Activated T-helper 17 cell treated with anti-CD3 and anti-CD28 coated beads, Interleukin-2, amount 50 U/mL, for 72 hours (primary cell): ENCODE measurements at places on chromosomes 5 and 9.
A peak's percentile ranks its signal among the peaks of the same experiment; 100 is the strongest.

- no peak for ATAC-seq
These were observed 229.8 kb downstream of the DRD1 start for GRCh38 chr5:175214152-175214551.

DNA sequence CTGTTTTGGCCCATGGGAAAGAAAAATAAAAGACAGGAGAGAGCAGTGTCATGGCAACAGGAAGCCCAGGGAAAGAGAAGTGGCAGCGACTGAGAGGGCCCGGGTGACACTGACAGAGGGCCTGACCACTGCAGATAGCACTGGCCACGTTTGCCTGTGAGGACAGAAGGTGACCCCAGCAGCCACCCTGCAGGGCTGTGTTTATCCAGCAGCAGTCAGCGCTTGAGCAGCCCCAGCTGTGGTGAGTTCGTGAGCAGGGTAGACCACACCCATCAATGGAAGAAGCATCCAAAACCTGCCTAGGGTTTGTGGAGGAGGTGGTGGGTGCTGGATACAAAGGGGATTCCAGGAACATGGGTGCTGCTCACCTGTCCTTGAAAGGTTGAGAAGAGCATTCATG, 222.5 kb downstream of the MARCHF11 start:
- no peak for ATAC-seq

- peak; percentile 28 for ATAC-seq
These were observed 74.6 kb downstream of the NUDT12 start for GRCh38 chr5:103487822-103488493.

GRCh38 chr5:180975338-180975737, 13.3 kb upstream of the BTNL3 start:
- peak; percentile 40 for ATAC-seq

DNA sequence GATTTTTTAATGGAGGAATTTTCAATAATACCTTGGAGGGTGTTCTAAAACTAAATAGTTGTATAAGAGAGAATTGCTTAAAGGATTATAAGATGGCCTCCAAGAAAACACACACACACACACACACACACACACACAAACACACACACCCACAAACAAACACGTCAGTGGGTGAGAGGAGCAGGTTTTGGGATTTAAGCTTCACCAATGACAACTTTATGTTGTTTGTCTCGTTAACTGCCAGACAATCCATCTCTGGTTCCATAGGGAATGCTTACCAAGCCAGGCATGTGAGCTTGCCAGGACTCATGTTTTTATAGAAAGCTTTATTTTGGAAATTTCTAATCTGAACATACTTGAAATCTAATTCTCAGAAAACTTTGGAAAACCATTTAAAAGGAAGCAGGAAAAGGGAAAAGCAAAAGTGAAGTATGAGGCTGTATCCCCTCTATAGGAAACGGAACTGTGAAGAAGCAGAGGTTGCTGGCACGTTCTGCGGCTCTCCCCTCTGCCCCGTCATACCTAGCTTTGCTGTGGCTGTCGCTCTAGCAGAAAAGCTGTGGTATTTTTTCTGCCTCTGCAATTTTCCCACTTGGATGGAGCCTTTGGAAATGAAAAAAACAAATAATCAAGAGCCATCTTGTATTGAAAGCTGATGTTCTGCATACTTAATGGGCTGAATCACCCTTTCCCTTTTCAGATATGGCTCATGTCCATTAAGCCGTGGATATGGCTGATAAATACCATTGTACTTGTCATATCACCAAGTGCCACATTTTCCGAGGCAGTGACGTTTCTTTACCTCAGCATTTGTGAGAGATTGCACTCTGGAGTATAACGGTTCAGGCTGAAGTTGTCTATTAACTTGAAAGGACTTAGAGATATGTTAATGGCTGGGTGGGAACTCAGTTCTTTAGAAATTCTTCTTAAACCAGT, 112.7 kb downstream of the NTRK2 start:
- no peak for ATAC-seq

DNA sequence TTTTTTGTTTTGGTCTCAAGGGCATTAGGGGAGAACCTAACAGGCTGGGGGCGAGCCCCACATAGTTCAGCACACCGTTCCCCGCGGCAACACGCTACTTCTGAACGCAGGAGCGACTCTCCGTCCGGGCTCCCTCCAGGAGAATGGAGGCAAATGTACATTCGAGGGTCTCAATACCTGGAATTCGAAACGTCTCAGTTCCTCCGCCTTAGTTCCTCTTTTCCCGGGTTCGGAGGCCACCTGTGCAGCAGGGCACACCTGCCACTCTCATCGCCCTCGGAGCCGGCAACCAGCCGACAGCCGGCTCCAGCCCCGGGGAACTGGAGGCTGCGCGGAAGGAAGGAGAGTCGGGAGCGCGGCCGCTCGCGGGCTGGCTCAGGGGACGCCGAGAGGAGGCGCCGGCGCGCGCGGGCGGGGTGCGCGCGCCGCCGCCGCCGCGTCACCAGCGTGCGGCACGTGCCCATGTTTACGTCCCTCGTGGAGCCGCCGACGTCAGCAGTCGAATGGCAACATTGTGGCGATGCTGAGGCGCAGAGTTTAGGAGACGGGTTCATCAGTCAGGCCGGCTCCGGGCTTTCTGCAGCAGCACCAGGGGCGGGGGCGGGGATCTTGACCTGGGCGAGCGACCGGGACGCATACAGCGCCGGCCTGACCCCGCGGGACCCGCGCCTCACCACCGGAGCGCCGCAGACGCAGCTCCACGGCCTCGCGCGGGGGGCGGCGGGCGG, at the start of gene JMY:
Gene JMY (plus strand): TSS at position 498 of the 728 bp plus-strand sequence. CDS start 520 bp downstream, outside the sequence.
- peak; percentile 76 for ATAC-seq

- ATAC-seq, result no peak
These were observed 13.7 kb downstream of the C6 start for GRCh38 chr5:41199660-41200059.

- no peak for ATAC-seq
These were observed 41.7 kb upstream of the HTR1A start for GRCh38 chr5:64003966-64004365.

- ATAC-seq, result no peak
These were observed 935.9 kb upstream of the COX7C start for GRCh38 chr5:85681871-85682270.

DNA sequence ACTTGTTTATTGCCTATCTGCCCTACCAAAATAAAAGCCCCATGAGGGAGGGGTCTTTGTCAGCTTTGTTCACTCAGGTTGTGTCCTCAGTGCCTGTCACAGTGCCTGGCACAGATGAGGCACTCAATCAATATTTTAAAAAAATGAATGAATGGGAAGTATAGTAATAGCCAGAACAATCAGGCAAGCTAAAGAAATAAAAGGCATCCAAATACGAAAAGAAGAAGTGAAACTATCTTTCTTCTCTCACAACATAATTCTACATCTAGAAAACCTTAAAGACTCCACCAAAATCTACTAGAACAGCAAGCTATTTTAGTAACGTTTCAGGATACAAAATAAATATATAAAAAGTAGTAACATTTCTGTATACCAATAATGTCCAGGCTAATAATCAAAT, 37.8 kb upstream of the C5orf63 start:
- no peak for ATAC-seq

- peak; percentile 39 for ATAC-seq
These were observed 70.8 kb downstream of the RAB24 start for GRCh38 chr5:177232761-177233160.

DNA sequence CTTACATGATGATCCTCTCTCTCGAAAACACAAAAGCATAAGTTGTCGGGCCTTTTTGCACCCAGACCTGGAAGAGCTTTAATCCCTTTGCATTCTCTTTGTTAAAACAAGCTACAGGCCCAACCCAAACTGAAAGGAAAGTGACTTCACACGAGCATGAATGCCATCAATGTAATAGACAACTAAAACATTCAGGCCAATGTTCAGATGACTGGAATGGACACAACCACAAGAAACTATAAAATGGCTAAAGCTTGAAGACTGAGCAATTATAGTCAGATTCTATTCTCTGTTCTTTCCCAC, 45.5 kb downstream of the RFX3 start:
- no peak for ATAC-seq

GRCh38 chr5:14235872-14236271, 92.7 kb downstream of the TRIO start:
- no peak for ATAC-seq

DNA sequence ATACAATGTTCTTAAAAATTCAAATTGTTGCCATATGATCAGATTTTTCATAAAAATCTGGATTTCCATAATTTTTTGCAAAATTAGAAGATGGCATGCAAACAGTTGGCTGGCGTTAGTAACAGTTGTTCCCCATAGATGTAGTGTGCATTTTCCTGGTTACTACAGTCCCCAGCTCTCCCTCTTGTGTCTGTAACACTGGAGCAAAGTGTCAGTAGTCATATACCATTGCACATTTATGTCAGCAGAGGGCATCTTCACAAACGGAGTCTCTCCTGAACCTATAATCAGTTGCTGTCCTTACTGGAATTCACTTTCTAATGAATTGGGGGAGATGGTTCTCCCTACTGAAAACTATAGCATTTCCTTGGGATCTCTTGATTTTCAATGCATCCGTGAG, 44.7 kb upstream of the DMAC1 start:
- ATAC-seq, result no peak

DNA sequence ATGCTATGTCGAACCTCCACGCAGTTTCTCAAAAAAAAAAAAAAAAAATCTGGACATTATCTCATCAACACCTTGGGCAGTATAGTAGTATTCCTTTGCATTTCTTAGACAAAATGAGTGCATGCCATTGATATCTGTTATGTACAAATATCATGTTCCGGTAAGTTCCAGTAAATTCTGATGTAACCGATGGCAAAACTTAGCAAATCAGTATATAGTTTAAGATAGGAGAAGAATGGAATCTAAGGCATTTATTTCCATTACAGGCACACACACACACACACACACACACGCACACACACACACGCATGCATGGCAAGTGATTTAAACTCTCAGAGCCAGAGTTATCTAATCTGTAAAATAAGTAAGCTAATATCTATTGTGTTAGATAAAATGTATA, 356.5 kb upstream of the TUSC1 start:
- no peak for ATAC-seq

- no peak for ATAC-seq
These were observed 78.3 kb upstream of the ADAMTS16 start for GRCh38 chr5:5061836-5062235.

DNA sequence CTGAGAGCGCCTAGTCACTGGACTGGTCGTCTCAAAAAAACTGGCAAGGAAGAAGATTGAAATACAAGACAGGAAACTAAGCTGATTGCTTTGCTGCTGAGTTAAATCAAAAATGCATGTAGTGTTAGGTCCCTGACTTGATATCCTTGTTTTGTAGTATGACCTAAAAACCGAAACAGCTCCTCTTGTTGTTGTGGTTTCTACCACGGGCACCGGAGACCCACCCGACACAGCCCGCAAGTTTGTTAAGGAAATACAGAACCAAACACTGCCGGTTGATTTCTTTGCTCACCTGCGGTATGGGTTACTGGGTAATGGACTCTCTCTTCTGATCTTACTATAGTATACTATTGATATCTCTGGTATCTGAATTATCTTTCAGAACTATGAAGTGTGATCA, 4.3 kb downstream of the MTRR start:
- peak; percentile 25 for ATAC-seq

DNA sequence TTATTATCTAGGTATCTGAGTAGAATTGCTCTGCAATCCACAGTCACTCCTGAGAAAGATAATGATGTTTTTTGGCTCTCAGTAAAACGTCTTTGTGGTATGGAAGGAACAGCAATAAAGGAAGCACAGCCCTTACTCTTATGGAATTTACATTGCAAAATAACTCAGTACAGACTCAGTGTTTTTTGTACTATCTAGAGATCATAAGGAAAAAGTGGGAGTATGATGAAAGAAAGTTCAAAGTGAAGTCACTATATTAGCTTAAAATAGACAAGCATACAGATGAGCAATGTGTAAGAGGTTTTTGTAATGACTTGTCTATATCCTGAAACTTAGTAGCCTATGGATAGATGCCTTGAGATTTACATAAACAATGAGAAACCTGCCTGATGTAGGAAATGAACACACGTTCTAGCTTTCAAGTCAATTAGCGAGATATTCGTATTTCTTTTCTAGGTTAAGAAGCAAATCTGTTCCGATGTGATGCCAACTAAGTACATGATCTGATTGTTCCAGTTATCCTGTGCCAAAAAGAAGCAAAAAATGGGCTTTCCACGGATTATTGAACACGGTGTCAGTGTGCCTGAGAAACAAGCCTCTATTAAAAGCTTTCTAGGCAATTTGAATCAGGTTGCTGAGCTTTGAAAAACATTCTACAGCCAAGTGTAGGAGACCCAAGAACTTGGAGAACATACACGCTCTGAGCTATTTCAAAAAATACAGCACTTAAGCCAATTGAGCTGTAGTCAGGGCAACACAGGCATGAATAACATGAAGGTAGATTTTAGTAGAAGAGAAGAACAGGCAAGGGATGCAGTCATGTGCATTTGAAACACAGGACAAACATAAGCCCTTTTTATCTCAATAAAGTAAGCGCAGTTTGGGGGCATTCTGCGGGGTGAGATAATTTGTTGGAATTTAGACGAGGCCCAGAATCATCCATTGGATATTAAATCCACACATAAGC, 86.3 kb upstream of the TAF11L2 start:
- ATAC-seq, result no peak
